Vein endothelial cell (primary cell): ENCODE measurements at places on chromosomes 3 and 15. TPM values are rescaled to one million over a fixed set of nuclear protein-coding genes. Genes with fewer than 3 reads are reported as not detected.

HSPBAP1 gene
- 5.9 and 6.7 TPM in 2 replicates for total RNA-seq

OIP5 gene
- 4.2 and 6.8 TPM in 2 replicates for total RNA-seq

GPR62 gene
- total RNA-seq, result under 0.01 and 0.10 TPM in 2 replicates

ZMYND10 gene
- total RNA-seq, result 0.19 TPM in 1 of 2 replicates, not detected in the other

MASP1 gene
- total RNA-seq, result 5.2 and 5.6 TPM in 2 replicates

ALPK3 gene
- total RNA-seq, result 69.8 and 95.4 TPM in 2 replicates

INKA1 gene
- 9.6 and 15.4 TPM in 2 replicates for total RNA-seq

CDHR4 gene
- total RNA-seq, result not detected in 2 replicates

TPRG1 gene
- 0.38 and 0.98 TPM in 2 replicates for total RNA-seq

CHST2 gene
- total RNA-seq, result 19.4 and 29.7 TPM in 2 replicates

BCHE gene
- total RNA-seq, result 3.8 and 11.1 TPM in 2 replicates

GOLGA8O gene
- total RNA-seq, result 0.67 TPM in 1 of 2 replicates, not detected in the other

CSPG5 gene
- 0.65 and 0.67 TPM in 2 replicates for total RNA-seq

TUBGCP4 gene
- 8.8 and 16.1 TPM in 2 replicates for total RNA-seq

KLHL40 gene
- not detected in 2 replicates for total RNA-seq

SERPINI2 gene
- total RNA-seq, result not detected in 2 replicates

CACNA2D3 gene
- total RNA-seq, result not detected in 2 replicates

CACNA2D2 gene
- total RNA-seq, result under 0.01 TPM in 1 of 2 replicates, not detected in the other

NPAP1 gene
- total RNA-seq, result not detected in 2 replicates

STAB1 gene
- total RNA-seq, result 267 and 435 TPM in 2 replicates
